ENCODE measurements at places on chromosomes 1 and 21. TPM values are rescaled to one million over a fixed set of nuclear protein-coding genes. Genes with fewer than 3 reads are reported as not detected.

The CLDN14 gene
- total RNA-seq, result not detected

The LAPTM5 gene
- total RNA-seq, result not detected

The ZNF678 gene
- 5.8 TPM for total RNA-seq

The TSSK3 gene
- total RNA-seq, result 1.0 TPM

The C1orf116 gene
- 129 TPM for total RNA-seq

The PTPRU gene
- total RNA-seq, result 46.3 TPM

The CCT3 gene
- 345 TPM for total RNA-seq

The SYPL2 gene
- not detected for total RNA-seq

The DHX9 gene
- total RNA-seq, result 66.4 TPM

The GPR37L1 gene
- total RNA-seq, result not detected
